Activated naive CD8-positive, alpha-beta T cell treated with anti-CD3 and anti-CD28 coated beads for 36 hours (primary cell): ENCODE measurements at places on chromosomes 7 and 10.

DNA sequence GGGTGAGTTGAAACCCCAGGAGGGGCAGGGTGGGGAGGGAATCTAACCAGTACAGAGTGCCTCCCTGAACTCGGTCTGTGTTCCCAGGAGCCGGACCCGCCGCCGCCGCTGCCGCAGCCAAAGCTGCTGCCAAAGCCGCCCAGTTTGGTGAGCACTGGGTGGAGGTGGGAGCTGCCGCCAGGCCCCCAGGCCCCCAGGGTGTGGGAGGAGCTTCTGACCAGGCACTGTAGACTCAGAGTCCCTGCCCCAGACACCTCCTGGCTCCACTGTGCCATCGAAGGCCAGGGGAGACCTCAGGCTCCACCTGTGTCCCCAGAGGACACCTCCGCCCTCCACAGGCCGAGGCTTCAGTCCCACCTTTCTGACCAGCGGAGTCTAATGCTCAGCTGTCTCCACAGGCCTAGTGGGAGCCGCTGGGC lies 20.4 kb upstream of the LIMK1 start:
- DNase-seq: no peak

DNA sequence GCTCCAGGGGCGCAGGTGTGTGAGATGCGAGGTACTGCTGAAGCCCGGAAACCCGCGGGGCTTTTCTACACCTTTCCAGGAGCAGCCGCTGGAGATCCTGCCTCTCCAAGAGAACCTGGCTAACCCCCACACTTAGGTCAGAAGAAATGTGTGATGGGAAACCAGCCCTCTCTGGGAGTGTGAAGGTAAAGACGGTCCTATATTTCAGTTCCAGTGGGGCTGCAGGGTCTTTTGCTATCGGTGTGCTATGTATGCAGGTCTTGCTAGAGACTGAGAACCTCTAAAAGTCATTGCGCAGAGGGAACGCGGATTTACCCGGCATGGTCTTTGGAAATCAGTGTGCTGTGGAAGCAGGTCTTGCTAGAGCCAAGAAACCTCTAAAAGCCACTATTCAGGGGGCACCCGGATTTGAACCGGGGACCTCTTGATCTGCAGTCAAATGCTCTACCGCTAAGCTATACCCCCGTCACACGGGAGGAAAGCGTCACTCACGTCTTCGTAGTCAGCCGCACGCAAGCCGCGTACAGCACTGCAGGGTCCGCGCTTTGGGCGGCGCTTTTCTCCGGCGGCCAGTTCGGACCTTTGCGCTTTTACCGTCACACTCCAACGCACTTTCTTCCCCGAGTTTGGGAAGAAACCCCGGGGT lies 46.0 kb downstream of the ZNF777 start:
- peak; percentile 40 for DNase-seq

GRCh38 chr7:71679480-71679879 lies 547.5 kb downstream of the GALNT17 start:
- no peak for DNase-seq

- DNase-seq: no peak
These were observed 225.3 kb downstream of the PTEN start for GRCh38 chr10:88088441-88089340.

- no peak for DNase-seq
These were observed 295.3 kb upstream of the MKI67 start for GRCh38 chr10:128421371-128422160.

DNA sequence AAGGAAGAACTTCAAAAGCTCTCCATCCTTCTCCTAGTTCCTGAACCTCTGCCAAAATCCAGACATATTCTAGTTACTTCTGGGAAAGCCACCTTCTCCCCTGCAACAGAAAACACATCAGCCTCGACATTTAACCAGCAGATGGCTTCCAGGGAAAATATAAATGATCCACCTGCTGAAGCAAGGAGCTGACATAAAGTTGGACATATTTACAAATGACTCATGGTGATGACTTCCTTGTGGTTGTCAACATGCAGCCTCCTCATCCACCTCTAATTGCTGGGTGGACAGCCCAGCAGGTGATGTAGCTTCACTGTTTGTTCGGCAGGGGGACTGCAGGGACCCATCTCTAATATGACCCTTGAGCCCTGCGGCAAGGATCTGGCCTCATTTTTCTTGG lies 266.0 kb downstream of the C7orf25 start:
- DNase-seq: no peak

DNA sequence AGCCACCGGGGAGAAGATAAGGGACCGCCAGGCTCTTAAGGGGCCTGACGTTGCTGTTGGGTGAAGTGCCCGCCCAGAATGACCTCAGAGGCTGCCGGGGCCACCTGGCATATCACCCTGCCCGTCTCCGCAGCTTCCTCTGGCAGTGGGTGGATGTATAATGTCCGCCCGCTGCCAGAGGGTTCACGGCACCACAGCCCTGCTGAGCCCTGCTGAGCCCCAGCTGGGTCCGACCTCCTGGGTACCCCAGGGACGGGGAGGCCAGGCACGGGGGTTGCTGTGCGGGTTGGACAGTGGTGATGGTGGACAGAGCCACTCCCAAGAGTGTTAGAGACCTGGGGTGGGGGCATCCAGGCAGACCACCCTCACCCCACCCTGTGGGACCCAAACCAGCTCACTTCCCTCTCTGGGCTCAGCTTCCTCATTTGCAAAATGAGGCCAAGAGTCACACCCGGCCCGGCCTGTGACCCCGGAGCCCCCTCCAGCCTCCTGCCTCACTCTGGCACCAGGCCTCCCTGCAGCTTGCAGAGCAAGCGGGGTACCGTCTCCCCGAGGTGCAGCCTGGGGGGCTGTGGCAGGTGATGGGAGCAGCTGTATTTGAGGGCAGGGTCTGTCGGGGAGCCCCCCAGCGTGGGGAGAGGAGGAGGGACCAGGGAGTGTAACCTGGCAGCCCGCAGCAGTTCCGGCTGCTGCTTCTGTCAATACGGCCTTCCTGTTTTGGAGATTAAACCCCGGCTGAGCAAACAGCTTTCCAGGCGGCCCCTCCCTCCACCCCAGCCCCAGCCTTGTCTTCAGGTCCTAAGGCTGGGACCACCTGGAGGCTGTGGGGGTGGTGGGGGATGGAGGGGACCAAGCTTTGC lies 8.4 kb upstream of the LFNG start:
- DNase-seq: peak; percentile 68

GRCh38 chr7:50709151-50709550 lies 73.5 kb downstream of the GRB10 start:
- DNase-seq: no peak

- no peak for DNase-seq
These were observed 187.8 kb downstream of the ETV1 start for GRCh38 chr7:13801669-13802068.
